ENCODE measurements at places on chromosomes 3 and 15.

DNA sequence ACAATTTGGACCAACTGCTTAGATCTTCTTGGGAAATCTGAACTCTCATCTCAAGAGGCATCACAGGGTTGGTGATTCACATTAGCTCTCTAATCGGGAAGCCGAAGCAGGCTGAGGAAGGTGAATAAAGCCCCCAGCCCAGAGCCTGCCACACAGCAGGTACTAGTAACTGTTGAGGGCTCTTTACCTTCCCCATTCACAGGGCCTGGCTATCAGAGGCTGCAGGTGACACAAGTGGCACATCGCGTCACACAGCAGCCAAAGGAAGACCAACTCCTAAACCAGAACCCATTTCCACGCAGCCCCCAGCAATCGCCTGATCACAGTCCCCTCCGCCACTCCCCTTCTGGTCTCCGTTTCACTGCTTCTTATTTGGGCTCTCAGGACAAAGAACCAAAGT lies 29.2 kb downstream of the SH3BP5 start:
- DNase-seq, result no peak

DNA sequence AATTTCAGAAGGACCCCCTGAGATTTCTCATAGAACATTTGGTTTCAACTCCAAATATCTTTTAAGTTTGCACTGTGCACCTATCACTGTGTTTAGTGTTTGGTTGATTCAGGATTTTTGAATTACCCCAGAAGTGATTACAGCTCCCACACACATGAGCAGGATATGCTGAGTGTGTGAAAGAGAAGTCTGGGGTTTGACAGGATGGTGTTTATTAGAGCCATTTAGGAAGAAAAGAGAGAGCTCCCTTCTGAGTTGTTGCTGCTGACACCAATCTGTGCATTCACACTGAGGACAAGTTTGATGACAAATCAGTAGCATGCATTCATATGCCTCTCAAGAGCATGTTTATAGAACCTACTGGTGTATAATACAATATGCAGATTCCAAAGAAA lies 118.1 kb downstream of the RPL22L1 start:
- DNase-seq, result no peak

DNA sequence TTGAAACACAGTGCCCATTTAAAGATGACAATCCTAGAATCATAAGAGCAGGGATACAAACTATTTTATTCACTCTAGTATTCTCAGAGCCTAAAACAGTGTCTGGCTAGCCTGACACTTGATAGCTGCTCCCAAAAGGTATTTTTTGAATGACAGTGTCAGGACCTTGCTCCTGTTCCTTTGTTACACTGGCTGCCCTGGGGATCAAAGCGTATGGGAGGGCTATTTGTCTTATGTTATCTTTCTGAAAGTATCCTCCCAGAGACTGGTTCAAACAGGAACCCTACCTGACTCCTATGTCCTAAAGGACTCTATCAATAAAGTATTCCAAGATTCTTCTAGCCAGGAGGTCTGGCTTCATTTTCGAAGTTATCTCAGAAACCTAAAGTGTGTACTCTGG lies 621.4 kb downstream of the FHIT start:
- DNase-seq, result no peak

DNA sequence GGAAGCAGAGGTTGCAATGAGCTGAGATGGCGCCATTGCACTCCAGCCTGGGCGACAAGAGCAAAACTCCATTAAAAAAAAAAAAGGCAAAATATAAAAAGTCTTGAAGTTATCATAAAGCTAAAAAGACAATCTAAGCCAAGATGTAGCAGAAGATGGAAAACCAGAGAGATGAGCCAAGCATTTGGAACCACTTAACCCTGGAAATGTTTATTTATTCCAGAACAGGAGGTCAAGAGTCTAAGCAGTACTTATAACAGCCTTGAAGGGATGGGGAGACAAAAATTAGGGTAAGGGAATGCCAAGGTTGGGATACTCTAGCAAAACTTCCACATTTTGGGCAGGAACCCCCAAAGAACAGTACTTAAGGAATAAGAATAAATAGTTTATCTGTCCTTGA lies 30.1 kb downstream of the FAIM start:
- no peak for DNase-seq

DNA sequence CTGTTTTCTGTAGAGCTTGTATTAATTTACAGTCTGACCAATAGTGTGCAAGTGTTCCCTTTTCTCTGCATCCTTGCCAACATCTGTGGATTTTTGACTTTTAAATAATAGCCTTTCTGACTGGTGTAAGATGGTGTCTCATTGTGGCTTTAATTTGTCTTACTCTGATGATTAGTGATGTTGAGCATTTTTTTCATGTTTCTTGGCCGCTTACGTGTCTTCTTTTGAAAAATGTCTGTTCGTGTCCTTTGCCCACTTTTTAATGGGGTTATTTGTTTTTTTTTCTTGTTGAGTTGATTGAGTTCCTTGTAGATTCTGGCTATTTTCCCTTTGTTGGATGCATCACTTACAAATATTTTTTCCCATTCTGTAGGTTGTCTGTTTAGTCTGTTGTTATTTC lies 7.6 kb upstream of the ACOX2 start:
- DNase-seq, result no peak

DNA sequence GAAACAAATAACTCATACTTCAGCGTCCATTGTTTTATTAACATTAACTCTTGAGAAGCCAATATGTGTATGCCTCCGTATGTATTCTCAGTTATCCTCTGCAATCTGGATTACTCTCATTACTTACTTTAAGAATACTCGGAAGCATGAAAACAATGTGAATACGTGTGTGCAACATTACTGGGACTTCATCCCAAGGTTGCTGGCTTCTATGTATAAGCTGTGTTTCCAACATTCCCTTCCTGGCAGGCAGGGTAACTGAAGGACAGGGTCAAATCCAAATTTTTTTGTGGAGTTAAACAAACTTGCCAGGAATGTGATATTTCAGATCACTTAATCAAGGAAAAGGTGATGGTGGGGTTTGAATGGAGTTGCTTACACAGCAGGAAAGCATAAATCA lies 34.5 kb upstream of the NR1I2 start:
- DNase-seq, result no peak

GRCh38 chr15:73378089-73378488 lies 9.3 kb upstream of the HCN4 start:
- no peak for DNase-seq

DNA sequence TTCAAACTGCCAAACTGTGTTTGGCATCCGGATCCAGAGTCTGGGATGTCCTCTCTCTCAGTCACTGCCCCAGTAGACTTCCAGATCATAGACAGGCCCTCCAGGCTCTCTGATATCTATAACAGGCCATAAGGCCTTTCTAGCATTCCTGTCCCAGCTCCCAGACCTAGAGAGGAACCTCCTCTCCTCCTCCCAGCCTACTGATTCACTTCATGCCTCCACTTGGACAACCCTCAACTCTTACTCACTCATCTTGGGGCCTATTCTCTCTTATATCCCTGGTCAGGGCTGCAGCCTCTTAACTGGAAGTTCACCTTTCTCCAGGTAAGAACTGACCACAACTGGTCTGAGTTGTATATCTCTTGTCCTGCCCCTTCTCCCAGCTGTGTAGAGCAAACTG lies 253.7 kb upstream of the TRIM42 start:
- DNase-seq, result no peak

DNA sequence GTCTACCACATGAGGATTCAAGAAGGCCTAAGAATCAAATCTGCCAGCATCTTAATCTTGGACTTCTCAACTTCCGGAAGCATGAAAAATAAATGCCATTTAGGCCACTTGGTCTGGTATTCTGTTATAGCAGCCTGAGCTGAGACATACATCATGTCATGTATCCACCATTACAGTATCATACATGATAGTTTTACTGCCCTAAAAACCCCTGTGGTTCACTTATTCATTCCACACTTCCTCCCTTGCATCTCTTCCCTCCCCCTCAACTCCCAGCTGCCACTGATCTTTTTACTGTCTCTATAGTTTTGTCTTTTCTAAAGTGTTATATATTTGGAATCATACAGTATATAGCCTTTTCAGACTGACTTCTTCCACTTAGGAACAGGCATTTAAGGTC lies 161.8 kb downstream of the SNRK start:
- no peak for DNase-seq

DNA sequence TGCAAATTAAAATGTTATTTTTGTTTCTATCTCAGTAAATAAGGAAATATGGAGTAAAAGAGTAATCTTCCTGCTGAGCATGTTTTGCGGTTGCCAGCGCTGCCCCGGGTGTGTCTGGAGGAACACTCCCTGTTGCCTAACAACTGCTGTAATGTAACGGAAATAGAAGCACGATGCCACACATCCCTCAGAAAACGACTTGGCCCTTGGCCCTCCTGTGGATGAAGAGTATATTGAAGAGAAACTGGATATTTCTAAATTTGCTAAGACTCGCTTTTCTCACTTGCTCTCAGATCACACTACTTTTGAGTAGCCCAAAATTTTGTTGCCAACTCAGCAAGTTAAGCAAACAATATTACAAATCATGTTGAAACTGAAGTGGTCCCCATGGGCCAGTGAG lies 18.9 kb downstream of the CX3CR1 start:
- DNase-seq, result peak; percentile 15

GRCh38 chr3:172314591-172315160 lies 133.6 kb downstream of the GHSR start:
- DNase-seq, result no peak

- no peak for DNase-seq
Observed at GRCh38 chr15:42549032-42549491, 424 bp downstream of the HAUS2 start.

DNA sequence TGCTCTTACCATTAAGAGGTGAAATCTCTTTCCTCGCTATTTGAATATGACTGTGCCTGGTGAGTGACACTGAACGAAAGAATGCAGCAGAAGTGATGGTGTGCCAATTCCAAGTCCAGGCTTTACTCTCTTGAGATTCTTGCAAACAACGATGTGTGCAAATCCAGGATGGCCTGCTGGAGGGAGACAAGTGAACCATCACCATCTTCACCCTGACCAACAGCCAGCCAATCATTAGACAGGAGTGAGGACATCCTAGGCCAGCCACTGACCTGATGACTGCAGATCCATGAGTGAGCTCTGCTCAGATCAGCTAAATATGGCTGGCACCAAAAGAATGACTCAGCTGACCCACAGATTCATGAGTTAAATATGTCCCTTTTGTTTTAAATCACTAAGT lies 878.0 kb downstream of the PDCD6IP start:
- DNase-seq, result no peak

GRCh38 chr3:79245284-79246138 lies 522.3 kb downstream of the ROBO1 start:
- no peak for DNase-seq

GRCh38 chr3:194265505-194265892 lies 85.6 kb downstream of the CPN2 start:
- DNase-seq, result peak; percentile 59

- no peak for DNase-seq
Observed at GRCh38 chr15:23073890-23074646, 34.7 kb upstream of the TUBGCP5 start.

DNA sequence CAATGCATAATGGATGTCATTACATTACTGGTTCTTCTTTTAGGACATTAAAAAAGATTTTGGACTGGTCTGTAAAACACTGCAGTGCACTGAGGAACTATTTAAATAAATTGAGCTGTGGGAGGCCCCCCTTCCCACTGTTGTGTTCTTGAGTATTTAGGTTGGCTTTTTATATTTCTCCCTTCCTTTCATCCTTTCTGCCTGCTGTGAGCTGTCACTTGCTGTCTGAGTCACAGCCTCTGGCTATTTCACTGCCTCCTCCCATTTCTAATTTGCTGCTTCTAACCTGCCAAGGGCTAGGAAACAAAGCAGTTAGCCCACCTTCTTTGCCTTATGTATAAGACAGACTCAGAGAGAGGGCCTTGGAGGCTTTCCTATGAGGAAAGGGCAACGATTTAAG lies 89.0 kb upstream of the FNDC3B start:
- DNase-seq, result peak; percentile 89

DNA sequence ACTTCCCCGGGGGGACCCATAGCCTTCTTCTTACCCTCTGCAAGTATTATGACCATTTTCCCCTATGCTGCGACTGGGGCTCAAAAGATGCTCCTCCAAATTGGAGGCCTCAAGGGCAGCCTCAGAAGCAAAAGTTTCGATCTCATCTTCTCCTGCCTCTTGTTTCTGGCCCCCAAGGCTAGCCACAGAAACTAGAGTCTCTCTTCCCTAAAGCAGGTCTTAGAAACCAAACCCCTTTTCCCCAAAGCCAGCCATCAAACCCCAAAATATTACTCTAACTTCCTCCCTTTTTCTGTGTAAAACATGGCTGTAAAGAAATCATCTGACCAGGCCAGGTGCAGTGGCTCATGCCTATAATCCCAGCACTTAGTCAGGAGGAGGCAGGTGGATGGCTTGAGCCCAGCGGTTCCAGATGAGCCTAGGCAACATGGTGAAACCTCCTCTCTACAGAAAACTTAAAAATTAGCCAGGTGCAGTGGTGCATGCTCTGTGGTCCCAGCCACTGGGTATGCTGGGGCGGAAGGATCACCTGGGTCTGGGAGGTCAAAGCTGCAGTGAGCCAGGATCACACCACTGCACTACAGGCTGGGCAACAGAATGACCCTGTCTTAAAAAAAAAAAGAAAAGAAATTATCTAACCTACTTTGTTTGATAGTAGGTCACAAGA lies 36.7 kb upstream of the MFGE8 start:
- DNase-seq, result no peak

DNA sequence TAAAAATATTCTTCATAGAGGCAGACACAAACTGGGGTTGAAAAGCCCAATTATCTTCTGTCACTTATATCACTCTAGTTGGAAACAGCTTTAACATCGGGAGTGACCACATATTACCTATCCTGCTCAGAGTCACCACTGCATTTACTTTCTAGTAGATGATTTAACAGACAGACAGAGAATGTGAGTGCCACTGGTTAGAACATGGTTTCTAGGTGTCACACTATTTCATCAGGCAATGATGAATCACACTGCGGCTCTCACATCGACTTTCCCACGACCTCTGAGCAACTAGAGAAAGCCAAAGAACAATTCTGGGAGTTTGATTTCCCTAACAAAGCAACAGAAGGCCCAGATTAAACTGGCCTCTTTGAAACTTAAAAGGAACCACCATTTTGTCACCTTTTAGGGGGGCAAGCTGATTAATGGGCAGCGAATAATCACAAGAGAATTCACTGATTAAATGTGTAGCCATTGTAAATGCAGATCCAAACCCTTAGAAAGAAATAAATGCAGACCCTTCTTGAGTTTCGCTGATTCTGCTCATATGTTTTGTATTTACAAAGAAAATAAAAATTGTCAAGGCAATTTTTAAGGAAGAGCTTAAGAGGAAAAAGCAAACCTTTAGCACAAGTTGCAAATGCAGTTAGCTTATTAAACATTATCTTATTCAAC lies 112.6 kb upstream of the KBTBD8 start:
- DNase-seq, result peak; percentile 24

DNA sequence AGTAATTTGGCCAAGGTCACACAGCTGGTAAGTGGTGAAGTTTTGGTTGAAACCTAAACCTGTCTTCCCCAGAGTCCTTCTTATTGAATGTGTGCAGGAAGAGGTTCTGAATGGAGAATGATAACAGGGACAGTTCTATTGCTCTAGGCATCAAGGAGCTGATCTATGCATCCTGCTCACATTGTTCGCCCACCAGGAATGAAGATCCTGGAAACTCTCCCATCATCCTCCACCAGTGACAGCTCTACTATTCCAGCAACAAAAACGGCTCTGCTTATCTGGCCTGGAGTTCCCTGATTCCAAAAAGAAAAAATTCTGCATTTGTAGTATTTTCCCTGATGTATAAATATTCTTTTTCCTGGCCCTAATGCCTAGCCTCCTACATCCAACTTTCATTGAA lies 16.4 kb upstream of the TNFAIP8L3 start:
- no peak for DNase-seq
